ENCODE measurements at places on chromosomes 11 and 22.

- DNase-seq, result no peak
Measured at GRCh38 chr22:40463017-40463631, 92.7 kb downstream of the SGSM3 start.

DNA sequence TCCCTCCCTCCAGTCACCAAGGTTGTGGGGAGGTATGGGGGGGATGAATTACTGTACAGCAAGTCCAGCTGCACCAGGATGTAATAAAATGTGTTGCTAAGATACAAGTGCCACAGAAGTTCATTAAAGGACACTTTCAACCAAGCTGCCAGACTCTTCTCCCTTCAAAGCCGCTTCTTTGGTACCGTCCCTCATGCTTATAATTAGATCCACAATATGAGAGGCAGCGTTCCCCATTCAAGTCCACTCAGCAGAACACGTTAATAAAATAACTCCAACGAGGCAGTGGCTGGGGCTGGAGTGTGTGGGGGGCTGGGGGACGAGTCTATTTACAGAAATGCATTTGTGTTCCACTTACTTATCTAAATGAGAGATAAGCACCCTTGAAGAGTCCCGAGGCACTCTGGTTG lies 14.7 kb downstream of the PHF21B start:
- DNase-seq, result peak; percentile 6

DNA sequence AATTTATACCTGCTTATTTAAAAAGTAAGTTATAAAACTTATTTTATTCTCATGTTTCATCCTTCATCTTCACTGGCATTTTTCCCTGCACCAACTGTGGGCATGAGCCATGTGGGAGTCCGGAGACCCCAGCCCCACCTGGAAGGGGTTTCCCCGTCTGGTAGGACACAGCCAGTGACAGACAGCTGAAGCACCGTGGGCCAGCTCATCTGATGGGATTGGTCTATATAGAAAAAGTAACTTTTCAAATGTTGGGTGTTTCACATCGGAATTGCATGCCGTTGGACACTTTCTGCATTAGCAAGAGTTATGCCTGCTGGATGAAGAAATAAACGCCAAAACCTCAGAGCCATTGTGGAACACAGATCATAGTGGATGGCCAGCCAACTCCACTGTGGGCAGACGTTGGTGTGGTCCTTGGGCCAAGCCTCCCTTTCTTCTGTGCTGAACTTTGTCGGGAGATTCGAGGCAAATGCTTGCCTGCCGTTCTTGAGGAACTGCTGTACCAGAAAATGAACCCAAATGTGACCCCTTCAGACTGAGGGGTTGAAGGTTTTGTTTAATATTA lies 1329.3 kb downstream of the TBC1D22A start:
- DNase-seq, result no peak

GRCh38 chr11:2555891-2556290 lies 111.1 kb downstream of the KCNQ1 start:
- DNase-seq, result no peak

DNA sequence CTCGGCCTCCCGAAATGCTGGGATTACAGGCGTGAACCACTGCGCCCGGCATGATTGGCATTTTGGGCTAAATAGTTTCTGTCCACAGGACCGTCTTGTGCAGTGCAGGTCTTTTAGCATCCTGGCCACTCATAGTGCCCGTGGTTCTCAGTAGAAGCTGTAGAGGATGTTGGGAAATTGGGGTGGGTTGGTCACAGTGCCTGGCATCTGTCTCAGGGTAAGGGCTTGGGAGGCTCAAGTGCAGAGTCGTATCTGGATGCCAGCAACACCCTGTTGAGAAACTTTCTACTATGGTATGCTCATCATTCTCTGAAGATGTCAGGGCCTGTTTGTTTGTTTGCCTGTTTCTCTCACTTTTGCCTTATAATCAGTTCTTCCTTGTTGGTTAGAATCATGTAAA lies 21.9 kb downstream of the UBE2L3 start:
- DNase-seq, result no peak

DNA sequence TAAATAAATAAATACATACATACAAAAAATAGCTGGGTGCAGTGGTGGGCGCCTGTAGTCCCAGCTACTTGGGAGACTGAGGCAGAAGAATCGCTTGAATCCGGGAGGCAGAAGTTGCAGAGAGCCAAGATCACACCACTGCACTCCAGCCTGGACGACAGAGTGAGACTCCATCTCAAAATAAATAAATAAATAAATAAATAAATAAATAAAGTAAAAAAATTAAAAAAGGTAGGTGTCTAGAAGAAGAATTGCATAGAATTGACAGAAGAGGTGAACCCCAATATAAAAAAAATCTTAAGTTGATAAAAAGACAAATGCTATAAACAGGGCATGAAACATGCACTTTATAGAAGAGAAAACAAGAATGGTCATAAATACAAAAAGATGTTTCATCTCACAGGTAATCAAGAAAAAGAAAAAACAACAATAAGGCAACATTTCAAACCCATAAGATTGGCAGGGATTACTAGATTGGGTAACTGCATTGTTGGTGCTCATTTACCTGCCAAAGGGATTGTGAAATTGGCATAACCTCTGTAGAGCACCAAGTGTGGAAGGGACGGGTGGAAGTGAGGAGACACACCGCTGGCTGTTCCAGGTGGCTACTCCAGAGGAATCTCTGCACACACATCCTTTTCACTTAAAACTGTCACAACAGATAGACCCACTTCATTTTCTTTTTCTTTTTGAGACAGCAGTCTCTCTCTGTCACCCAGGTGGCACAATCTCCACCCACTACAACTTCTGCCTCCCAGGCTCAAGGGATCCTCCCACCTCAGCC lies 44.7 kb downstream of the NF2 start:
- no peak for DNase-seq

DNA sequence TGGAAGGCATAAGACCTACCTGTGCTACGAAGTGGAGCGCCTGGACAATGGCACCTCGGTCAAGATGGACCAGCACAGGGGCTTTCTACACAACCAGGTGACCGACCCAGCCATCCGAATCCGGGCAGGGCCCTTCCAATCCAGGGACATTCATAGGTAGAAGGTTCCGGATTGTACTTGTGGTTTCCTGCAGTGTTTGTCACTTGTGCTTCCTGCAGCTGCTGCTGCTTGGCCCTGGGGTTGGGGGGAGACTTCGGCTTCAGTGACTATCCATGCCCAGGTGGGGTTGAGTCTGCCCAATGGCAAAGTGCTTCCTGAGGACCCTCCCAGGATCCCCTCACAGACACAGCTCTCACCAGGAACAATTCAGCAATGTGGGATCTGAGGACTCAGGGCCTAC lies 2.2 kb downstream of the APOBEC3A start:
- no peak for DNase-seq

GRCh38 chr22:17637490-17638181 lies 921 bp upstream of the BCL2L13 start:
- no peak for DNase-seq

DNA sequence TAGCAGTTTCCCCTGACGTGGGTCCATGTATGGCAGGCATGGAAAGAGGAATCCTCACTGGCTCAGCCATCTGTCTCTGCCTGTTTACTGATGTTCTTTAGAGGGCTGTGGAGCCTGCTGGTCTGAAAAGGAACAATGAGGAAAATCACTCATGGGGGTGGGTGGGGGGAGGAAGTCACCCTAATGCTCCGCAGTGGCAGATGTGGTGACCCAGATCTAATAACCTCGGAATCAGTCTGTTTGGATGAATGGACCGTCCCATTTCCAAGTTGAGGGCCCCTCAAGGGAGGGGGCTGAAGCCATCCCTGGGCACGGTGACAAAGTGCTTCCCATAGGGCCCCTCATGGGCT lies 4.4 kb downstream of the BCR start:
- DNase-seq, result no peak

DNA sequence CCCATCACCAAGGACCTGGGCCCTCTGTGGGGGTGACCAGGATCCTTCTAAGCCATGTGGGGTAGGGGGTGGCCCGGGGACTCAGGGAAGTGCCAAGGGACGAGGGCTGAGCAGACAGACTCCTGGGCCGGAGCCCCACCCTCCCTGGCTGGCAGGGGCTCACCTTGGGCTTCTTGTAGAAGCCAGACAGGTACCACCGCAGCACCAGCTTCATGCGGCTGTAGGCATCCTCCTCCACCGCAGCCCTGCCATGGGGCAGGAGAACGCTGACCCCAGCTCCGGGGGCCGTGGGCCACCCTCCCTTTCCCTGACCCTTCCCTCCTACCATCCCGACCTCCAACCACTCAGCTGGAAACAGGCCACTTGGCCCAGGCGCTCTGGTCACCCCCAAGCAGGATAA lies 45.9 kb upstream of the CARS1 start:
- DNase-seq, result no peak

DNA sequence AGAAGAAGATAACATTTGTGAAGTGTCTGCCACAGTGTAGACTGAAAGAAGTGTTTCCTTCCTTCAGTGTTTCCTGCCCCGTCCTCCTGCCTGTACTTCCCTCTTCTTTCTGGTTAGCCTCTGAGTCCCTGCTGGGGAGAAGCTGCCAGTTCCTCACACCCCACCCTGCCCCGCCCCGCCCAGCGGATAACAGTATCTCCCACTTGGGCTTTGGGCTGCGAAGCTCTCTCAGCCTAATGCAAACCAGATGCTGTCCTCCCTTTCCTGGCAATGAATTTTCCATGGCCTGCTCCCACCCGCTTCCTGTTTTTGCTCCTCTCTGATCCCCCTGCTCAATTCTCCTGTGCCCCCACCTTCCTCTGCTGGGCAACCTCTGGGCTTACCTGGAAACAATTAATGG lies 5.2 kb upstream of the RAB3IL1 start:
- no peak for DNase-seq

DNA sequence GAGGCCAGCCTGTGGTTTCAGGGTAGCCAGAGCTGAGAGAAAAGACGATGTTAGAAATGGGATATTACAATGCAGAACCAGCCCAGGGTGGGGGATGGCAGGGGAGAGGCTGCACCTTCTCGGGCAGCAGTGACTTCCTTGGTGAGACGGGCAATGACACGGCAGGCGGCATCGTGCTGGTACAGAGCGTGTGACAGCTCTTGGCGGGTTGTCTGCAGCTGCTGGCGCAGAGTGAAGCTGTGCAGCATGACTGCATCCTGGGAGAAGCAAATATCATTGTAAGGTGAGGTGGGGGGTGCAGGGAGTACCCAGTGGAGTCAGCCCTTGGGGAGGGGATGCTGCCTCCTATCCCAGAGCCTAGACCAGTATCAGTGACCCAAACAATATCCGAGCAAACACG lies 3.8 kb downstream of the PRPF19 start:
- DNase-seq, result no peak

DNA sequence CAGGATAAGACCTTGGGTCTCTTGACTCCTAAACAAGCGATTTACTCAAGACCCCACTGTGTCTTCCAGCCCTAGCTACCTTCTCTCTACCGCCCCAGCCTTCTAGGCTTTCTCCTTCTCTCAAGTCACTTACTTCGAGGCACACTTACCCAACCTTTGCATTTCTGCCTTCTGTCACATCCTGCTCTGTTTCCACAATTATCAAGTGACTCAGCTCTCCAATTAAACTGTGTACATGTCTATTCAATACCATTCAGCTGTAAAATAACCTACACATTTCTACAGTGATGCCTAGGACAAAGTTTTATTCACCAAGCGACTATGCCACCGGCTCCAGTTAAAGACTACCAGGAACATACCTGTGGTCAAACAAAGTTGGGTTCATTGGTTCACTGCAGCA lies 69.0 kb downstream of the LARGE1 start:
- no peak for DNase-seq

DNA sequence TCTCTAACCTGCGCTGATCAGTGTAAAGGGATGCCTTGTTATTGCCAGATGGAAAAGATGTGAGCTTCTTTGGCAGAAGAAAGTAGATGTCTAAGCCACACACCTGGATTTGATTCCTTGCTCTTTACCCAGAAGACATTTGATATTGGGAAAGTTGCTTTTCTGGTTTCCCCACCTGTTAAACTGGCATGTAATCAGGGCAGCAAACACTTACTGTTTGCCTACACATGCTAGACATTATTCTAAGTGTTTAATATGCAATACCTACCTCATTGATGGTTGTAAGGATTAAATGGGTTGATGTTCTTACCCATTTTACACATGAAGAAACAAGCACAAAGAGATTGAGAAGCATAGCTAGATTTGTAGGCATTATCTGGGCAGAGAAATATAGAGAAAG lies 16.6 kb downstream of the ASRGL1 start:
- no peak for DNase-seq

DNA sequence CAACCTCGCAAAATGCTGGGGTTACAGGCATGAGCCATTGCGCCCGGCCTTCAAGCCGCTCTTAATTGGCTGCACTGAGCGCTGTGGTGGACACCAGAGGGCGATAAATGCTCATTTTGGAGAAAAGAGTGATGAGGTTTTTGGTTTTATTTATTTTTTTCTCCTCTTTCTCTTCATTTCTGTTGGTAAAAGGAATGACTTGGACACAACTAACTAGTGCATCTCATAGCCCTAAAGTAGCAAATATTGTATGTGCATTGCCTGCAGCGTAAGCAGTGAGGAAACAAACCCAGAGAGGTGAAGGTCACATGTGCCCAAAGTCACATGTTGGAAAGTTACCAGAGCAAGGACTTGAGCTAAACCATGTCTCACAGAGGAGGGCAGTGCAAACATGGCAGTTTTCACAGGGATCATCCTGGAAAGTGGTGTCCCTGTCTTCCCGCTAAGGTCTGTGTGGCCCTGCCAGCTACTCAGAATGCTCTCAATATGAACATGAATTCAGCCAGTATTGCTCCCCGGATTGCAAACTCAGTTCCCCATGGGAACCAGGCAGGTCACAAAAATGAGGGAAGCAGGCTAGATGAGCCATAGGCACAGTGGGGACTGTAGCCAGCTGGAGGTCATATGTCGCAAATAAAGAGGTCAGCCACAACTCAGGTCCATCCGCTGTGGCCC lies 8.6 kb upstream of the CD82 start:
- no peak for DNase-seq

DNA sequence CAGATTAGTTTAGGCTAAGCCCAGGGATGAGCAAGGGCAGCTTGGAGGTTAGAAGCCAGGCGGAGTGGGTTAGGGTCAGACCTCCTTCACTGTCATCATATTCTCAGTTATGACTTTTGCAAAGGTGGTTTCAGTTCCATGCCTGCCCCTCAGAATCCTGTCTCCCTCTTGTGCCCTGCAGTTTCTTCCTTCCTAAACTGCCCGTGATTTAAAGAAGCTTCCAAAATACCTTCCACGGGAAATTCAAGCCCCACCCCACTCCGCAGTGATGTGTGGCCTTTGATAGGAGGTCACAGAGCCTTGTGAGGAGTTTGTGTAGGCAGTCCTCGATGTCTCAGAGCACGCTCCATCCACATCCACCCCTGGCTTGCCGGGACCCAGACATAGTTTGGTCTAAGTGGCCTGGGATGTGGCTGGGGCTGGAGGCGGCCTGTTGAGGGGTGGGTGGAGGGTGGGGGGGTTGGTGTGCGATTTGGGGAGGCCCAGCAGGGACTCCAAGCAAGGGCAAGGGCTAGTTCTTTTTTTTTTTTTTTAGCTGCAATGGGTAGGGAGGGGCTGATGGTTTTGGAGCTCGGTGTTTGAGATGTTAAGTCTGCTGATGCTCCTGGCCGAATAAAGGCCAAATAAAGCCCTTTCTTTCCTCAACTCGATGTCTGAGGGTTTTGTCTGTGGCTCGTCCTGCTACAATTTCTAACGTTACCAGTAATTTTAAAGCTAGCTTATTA lies 1.6 kb upstream of the IFITM1 start:
- no peak for DNase-seq

GRCh38 chr11:27408246-27408800 lies 45.3 kb upstream of the CCDC34 start:
- DNase-seq, result no peak

- DNase-seq, result no peak
Measured at GRCh38 chr22:29716814-29717545, 2.8 kb upstream of the CABP7 start.
